ENCODE measurements at places on chromosomes 13 and 19.
A peak's percentile ranks its signal among the peaks of the same experiment; 100 is the strongest.

DNA sequence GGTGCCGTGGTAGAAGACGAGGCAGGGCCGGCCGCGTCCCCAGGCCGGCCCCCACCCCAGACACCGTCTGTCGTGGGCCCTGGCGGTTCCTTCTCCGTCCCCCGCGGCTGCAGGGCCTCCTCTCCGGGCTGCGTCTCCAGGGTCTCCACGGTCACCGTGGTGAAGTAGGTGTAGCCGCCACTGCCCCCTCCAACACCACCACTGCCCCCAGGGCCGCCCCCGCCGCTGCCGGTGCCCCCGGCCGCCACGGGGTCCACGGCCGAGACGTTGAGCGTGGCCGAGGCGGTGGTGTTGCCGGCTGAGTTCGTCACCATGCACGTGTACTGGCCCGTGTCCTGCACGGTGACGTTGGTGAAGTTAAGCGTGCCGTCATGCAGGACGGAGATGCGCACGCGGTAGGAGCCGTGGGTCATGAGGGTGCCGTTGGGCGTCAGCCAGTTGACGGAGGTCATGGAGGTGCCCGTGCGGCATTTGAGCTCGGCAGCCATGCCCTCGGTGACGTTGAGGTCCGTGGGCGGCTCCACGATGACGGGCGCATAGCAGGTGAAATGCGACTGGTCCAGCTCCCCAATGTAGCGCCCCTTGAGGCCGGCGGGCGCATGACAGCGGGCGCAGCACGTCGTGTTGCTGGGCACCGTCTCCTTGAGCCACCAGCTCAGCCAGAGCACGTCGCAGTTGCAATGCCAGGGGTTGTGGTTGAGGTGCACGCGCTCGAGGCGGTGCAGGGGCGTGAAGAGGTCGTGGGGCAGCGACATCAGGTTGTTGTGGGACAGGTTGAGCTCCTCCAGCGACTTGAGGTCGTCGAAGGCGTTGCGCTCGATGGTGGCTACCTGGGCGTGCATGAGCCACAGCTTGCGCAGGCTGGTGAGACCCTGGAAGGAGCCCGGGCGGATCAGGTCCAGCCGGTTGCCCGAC, 4.6 kb upstream of the ASPDH start:
- no peak for DNase-seq

DNA sequence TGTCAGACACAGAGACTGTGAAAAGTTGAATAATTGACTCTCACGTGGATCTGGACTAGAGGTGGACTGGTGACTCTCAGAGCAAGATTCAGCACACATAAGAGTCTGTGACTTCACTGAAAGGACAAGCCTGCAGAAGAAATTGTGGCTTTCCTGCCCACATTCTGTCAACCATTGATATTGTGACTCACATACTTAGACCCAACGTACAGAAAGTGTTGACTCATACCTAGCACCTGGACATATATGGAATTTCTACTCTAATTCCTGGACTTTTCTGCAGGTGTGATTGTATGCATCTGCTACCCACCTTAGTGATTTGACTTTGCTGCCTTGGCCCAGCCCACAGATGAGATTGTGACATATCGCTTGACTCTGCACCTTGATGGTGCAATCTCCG, 15.6 kb upstream of the ZNF730 start:
- no peak for DNase-seq

DNA sequence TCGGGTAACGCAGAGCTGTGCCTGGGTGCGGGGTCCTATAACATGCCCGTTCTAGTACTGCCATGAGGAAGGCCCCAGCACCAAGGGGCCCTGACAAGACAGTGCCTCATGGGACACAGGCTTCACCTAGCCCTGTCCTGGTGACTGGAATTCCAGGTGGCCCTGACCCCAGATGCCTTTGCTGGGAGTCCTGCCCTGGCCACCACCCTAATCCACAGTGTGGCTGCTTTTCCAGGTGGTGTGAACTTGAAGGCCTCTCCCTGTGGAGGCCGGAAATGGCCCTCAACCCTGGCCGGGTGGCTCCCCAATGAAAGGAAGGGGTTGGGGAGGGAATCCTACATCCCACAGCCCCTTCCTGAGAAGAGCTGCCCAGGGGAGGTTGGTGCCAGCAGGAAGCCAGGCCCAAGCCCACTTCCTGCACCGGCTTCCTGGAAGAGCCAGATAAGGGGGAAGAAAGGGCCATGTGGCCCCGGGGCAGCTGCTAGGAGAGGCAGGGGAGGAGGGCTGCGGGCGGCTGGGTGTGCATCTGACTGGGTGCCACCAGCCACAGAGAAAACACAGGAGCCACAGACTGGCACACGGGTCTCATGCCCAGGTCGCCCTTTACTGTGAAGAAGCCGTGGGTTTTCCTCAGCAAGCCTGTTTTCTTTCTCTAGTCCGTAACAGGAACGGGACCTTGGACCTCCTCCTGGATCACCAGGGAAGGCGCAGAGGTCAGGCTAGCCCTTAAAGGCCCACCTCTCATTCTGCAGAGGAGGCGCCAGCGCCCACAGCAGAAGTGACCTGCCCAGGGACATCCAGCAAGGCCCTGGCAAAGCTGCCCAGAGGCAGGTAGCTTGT, 4.7 kb downstream of the LSM4 start:
- no peak for DNase-seq

DNA sequence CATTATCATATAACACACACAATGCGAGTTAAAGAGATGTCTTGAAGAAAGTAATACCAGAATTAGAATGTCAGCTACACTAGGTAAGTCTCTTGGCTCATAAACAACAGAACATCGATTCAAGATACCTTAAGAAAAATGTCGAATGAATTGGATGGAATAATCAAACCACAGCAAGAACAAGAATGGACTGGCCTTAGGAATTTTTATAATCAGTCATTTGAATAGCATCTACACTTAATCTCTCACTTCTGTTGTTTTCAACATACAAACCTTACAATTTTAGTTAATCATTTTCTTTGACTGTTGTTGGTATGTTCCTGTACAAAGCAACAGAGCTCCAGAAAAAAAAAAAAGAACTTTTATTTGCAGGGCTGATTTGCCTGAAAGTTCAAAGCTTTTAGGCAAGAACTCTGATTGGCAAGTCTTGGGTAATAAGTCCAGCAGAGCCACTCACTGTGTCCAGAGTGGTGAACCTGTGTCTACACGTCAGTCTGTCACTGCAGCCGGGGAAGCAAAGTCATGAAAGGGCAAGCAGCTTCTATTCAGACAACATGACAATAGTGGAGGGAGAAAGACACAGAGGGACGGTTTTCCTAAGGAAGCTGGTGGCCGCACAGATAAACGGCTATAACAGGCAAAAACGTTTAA, 1026.1 kb upstream of the MIR17HG start:
- no peak for DNase-seq

- DNase-seq = no peak
These were observed 25.1 kb downstream of the CARS2 start for GRCh38 chr13:110680852-110681251.

- DNase-seq = no peak
These were observed at the start of gene P2RY11 for GRCh38 chr19:10111405-10111811. Gene P2RY11, plus strand, starts transcription at chr19:10111693. Its CDS starts 29 bp downstream, at chr19:10111722.

- no peak for DNase-seq
These were observed 9.6 kb upstream of the SBNO2 start for GRCh38 chr19:1183543-1184172.

GRCh38 chr19:15264061-15264932, 32.0 kb upstream of the EPHX3 start:
- peak; percentile 66 for DNase-seq

GRCh38 chr19:16042533-16043085, 33.7 kb upstream of the TPM4 start:
- no peak for DNase-seq
